ENCODE measurements at places on chromosomes 4 and X.
A peak's percentile ranks its signal among the peaks of the same experiment; 100 is the strongest.

- no peak for DNase-seq
Observed at GRCh38 chr4:98416844-98417243, 155.7 kb downstream of the RAP1GDS1 start.

GRCh38 chr4:19494961-19495360 lies 756.7 kb upstream of the SLIT2 start:
- no peak for DNase-seq

DNA sequence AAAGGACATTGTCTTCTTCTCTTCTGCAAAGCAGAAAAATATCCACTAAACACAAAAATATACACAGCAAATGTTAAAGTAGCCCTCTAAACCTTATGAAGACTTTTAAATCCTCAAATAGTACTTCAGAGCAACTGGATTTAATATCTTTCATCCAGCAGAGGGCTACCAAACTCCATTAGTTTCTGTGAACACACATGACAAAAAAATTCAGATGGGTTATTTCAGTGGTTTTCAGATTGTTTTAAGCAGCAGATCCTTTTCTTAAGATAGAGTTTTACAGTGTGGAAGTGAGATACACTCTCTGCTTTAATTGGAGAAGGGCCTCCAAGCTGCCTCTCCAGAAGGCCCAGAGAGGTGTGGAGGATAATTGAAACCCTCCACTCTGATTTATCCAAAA lies 56.7 kb downstream of the ANK2 start:
- DNase-seq = no peak

- DNase-seq = peak; percentile 76
Observed at GRCh38 chr4:6917461-6918271, 8.0 kb downstream of the TBC1D14 start.

DNA sequence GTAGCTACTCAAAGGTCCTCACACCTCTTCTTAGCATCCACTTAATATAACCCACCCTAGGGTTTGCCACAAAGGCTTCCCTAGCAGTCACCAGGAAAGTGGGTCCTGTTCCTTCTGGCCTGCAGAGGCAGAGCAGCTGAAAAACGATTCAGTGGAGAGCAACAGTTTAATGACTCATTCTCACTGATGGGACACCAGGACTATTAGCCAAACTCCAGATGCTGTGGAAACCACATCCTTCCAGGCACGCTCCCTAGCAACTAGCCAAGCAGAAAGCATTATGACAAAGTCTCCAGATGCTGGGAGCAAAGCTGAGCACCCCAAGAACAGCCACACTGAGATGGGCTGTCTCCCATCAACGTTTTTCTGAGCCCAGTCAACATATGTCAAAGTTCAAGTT lies 30.3 kb upstream of the UTP14A start:
- DNase-seq = no peak

- DNase-seq = no peak
Observed at GRCh38 chr4:124181039-124181438, 531.5 kb downstream of the ANKRD50 start.

GRCh38 chr4:16642897-16643296 lies 255.5 kb downstream of the LDB2 start:
- DNase-seq = peak; percentile 9

GRCh38 chrX:17095161-17095560 lies 148.7 kb downstream of the REPS2 start:
- no peak for DNase-seq

DNA sequence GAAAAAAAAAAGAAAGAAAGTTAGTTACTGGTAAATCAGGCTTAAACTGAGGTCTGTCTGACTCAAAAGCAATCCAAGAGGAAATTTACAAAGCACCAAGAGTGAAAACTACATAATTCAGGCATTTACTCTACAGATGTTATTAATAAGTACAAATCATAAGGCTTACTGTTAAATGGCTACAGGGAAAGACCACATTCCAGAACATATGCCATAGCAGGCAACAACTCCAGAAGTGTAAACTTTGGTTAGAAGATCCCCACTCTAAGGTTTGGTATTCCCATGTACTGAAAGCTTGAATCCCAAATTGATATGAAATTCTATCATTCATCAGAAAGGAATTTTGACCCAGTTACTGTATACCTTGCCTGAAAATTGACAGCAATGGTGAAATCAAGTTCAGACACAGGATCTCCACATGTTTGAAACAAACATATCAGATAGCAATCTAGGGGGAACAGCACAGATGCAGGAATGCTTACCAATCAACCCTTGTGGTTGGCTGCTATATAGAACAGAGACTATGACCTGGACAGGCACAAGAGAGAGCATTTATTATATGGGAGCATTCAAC lies 6.6 kb downstream of the USP26 start:
- DNase-seq = no peak

DNA sequence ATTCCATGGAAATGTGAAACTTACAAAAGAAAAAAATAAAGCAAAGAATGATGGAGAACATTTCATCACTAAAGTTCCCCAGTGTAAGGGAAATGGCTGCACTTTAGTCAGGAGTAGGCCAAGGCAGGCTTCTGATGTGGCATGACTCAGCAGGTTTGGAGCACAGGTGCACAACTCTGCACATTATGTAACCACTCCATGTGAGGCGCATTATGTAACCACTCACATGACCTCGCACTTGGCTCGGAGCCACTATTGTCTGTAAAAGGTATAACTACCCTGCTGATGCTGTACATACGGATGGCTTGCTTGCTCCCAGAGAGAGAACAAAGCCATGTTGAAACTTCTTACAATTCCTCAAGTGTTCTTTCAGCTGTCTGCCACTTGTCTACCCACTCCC lies 727.6 kb downstream of the TRAM1L1 start:
- no peak for DNase-seq

DNA sequence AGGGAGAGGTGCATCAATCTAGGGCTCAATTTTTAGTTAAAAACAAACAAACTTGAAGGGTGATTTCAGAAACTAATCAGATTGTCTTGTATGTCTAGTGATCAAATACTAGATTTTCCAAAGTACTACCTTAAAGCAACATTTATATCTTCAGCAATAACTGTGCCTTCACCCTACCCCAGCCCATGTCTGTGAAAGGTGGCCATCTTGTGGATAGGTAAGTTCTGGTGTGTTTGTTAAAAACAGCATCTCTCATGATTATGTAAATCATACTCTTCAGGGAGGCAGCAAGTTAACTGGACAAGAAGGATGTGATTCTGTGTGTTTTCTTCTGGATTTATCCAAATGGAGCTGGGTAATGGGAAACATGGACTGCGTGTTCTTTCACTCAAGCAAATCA lies 81.4 kb upstream of the ACSL1 start:
- no peak for DNase-seq

All from HuH-7.5 (cell line).